SIG-M5 (cell line): ENCODE measurements at places on chromosomes 1 and 21.

GRCh38 chr1:236524895-236525184 is 1.1 kb downstream of the LGALS8 start:
- DNase-seq = peak; percentile 69

GRCh38 chr1:167588361-167588760 is 34.8 kb upstream of the CREG1 start:
- DNase-seq = no peak

GRCh38 chr1:218930000-218930399 is 243.7 kb upstream of the LYPLAL1 start:
- no peak for DNase-seq

DNA sequence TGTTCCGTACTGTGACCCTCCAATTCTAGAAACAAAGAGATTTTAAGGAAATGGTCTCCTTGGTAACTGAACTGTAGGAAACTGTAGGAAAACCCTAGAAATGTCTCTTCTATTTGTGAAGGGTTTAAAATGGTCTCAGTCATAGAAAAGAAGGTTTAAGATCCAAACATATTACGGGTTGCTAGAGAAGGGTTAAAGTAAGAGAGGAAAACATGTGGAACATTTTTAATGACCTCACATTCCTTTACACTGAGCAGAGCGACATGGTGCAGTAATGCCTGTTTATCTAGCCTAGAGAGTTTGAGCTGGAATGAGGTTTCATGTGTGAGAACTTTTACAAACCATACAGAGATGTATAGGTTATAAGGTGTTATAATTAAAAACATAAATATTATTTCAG is 36.9 kb upstream of the C1orf105 start:
- no peak for DNase-seq

- DNase-seq = no peak
Measured at GRCh38 chr1:54325703-54326461, 80.3 kb downstream of the SSBP3 start.

GRCh38 chr1:58809325-58810010 is 25.6 kb upstream of the JUN start:
- DNase-seq = no peak

DNA sequence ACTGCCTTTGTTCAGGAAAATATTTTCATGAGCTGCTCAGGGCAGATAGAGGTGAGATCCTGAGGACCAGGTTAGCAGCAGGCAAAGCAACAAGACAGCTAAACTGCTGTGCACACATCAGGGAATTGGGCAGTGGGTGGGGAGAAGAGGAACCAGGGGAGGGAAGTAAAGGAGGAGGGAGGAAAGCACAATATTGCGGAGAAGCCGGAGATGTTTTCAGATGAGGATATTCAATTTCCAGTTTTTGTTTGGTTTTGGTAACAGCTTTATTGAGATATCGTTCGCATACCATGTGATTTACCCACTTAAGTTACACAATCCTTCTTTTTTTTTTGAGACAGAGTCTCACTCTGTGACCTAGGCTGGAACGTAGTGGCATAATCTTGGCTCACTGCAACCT is 34.5 kb downstream of the EPHA10 start:
- no peak for DNase-seq

DNA sequence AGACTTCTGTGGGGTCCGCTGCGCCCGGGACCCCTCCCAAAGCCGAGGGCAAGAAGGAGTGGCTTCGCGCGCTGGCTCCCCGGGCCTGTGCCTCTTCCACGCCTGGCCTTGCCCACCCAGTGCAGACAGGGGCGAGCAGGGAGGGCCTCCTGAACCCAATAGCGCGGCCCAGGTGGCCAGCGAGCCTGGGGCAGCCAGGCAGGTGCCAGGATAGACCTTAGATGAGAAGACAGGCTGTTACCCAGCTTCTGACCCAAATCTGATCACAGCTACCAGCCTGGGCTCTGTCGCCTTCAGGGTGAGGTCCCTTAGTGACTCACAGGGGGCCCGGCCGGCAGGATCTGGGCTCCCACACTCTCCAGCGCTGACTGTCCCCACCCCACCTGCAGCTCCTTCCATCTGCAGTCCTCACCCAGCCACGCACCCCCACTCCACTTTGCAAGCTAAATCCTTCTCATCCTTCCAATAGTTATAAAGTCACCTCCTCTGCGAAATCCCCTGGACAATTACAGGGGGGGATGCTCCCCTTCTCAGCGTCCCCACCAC is 9.6 kb downstream of the CLEC20A start:
- no peak for DNase-seq

DNA sequence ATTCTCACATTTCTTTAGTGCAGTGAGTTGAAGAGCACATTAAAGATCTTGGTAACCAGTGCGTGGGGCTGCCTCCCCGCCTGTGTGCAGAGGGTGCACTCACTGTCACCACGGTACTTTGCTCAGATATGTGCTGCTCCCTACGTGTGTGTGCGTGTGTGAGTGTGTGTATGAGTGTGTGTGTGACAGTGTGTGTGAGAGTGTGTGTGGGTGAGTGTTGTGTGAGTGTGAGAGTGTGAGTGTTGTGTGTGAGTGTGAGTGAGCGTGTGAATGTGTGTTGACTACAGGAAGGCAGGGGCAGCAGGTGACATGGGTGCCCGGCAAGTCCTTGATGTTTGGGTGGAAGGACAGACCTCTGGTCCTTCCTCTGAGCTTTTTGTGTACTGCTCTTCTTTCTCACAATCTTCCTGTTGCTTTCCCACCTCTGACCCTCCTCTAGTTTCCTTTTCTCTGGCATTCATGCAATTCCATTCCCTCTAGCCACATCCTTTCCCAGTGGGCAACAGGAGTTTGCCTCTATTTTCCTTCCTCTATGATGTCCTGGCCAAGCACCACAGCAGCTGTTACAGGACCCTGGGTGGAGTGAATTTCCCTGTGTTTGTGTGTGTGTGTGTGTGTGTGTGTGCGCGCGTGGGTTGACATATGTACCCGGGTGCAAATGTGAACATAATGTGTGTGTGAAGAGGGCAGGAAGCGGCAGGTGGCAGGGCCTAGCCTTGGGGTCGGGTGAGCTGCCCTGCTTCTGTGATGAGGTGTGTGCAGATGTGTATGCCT is 19.8 kb downstream of the LHX4 start:
- no peak for DNase-seq

GRCh38 chr1:3780901-3781300 is 8.4 kb downstream of the SMIM1 start:
- DNase-seq = no peak

- DNase-seq = no peak
Measured at GRCh38 chr1:91876781-91877573, 9.0 kb downstream of the TGFBR3 start.

GRCh38 chr1:44851308-44851707 is 8.3 kb upstream of the PTCH2 start:
- DNase-seq = no peak

DNA sequence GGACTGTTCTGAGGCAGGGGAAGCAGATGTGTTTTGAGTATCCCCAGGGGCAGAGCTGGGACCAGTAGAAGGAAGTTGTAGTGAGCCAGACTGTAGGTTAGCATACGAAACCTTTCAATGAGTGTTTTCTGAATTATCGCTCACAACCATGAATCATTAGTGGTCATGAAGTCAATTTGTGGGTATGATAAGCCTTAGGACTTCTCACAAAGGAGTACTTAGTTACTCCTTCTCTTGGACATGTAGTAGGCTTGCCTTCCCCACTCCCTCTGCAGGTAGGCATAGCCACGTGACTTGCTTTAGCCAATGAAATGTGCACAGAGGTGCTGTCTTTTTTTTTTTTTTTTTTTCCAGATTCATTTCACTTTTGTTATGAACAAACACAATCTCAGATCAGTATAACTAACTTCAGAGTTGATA is 23.9 kb upstream of the FAAH start:
- no peak for DNase-seq

DNA sequence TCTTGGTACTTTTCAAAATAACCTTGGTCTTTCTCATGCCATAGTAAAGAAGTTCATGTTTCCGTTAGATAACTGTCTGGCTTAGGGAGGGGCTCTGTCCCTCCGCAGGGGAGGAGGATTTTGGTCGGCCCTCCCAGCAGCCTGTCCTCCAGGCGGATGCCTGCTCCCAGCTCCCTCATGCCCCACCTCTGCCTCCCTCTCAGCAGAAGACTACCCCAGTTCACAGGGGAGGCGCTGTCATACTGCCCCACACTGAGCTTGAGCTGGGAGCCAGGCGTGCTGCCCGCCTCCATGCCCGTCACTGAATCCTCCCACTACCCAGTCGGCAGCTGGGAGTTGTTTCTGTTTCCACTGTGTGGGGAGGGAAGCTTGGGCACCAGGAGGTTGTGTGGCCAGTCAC is 127.3 kb downstream of the CAMTA1 start:
- no peak for DNase-seq

- no peak for DNase-seq
Measured at GRCh38 chr1:84583648-84584047, 9.4 kb upstream of the CTBS start.

- no peak for DNase-seq
Measured at GRCh38 chr1:205454903-205455335, 926 bp downstream of the BLACAT1 start.

DNA sequence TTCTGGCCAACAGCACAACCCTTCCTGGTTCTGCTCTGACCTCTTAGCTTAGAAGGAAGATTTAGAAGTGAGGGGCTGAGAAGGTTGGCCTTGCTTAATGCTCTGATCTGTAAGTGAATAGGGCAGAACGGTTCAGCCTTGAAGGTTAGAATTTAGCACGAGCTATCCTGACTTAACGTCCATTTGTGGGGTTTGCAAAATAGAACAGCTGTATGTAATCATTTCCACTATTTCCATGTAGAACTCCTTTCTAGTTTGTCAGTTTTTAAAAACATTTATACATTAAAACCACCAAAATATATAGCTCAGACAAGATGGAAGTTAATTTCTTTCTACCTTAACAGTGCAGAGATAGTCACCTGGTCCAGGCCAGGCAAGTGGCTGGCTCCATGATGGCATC is 89.9 kb downstream of the TBX19 start:
- DNase-seq = no peak

DNA sequence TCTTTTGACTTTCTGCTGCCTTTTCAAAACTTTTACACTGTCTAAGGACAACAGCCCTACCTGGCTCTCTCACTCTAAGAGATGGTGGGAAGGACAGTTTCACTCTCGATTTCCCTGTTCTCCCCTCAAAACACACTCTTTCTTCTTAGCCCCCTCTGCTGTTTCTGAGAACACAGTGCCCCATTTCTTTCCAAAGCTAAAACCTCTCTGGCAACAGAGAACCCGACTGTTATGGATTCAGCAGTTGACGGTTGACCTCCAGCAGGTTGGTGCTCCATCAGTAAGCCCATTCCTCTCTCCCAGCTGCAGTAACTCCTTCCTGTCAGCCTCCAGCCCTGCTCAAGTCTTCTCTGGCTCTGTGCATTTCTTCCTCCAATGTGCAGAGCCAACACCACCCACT is 88.2 kb upstream of the ABCD3 start:
- DNase-seq = no peak

- no peak for DNase-seq
Measured at GRCh38 chr1:51592711-51593110, 24.2 kb upstream of the OSBPL9 start.

- no peak for DNase-seq
Measured at GRCh38 chr1:38944547-38944946, 2.9 kb upstream of the RHBDL2 start.
